ENCODE measurements at places on chromosomes 11 and 22. TPM values are rescaled to one million over a fixed set of nuclear protein-coding genes. Genes with fewer than 3 reads are reported as not detected.

GRCh38 chr11:124479561-124479960, 34.1 kb upstream of the OR8B8 start:
- DNase-seq, result no peak

The C11orf42 gene
- polyA plus RNA-seq, result not detected

GRCh38 chr11:8838248-8838647, 72.7 kb upstream of the AKIP1 start:
- DNase-seq, result peak; percentile 54

DNA sequence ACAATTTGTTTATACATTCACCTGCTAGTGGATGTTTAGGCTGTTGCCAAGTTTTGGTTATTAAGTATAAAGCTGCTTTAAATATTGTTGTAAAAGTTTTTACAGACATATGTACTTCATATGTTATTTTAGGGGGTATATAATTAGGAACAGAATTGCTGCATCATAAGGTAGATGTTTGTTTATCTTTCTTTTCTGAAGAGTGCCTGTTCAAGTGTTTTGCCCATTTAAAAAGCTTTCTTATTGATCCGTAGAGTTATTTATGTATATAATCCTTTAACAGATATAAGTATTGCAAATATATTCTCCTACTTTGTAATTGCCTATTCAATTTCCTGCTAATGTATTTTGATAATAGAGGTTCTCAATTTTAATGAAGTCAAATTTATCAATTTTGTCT, 11.3 kb upstream of the CCDC81 start:
- no peak for DNase-seq

DNA sequence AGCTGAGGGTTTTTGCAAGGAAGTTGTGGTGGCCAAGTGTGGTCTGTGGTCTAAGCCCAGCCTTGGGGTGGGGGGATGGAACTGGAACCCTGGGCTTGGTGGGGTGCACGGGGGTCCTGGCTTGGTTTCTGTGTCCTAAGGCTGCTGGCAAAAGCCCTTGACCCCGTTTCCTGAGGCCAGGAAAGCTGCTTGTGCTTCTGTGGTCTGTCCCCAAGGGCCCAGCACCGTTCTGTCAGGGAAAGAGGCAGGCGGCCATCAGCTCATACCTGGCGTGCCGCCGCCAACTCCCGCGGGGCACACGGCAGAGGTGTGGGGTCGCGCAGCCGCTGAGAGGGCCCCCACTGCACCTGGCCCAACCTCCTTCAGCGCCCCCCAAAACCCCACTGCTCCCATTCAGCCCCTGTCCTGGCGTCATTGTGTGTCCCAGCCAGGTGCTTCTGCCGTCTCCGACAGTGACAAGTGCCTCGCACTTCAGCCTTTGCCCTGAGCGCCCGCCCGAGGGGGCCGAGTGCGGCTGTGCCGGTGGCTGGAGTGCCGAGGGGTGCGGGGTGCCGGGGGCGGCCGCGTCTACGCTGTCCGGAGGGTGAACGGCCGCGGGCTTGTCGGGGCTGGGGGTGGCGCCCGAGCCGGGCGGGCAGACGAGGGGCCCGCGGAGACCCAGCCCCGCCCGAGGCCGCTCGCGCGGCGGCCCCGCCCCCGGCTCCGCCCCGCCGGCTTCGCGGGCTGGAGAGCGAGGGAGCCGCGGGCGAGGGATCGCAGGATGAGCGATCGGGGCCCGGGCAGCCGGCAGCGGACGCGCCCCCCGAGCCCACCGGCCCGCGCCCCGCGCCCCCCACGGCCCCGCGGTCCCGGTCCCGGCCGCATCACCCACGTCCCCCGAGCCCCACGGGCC, at the start of gene CNIH2:
TSS of gene CNIH2 (plus strand) at position 705 of the 892 bp plus-strand sequence. CDS start 282 bp downstream, outside the sequence.
- no peak for DNase-seq

Data from mammary epithelial cell (primary cell).